ENCODE measurements at places on chromosomes 4 and X. TPM values are rescaled to one million over a fixed set of nuclear protein-coding genes. Genes with fewer than 3 reads are reported as not detected.

Gene LRP2BP
- 0.31 TPM for total RNA-seq

DNA sequence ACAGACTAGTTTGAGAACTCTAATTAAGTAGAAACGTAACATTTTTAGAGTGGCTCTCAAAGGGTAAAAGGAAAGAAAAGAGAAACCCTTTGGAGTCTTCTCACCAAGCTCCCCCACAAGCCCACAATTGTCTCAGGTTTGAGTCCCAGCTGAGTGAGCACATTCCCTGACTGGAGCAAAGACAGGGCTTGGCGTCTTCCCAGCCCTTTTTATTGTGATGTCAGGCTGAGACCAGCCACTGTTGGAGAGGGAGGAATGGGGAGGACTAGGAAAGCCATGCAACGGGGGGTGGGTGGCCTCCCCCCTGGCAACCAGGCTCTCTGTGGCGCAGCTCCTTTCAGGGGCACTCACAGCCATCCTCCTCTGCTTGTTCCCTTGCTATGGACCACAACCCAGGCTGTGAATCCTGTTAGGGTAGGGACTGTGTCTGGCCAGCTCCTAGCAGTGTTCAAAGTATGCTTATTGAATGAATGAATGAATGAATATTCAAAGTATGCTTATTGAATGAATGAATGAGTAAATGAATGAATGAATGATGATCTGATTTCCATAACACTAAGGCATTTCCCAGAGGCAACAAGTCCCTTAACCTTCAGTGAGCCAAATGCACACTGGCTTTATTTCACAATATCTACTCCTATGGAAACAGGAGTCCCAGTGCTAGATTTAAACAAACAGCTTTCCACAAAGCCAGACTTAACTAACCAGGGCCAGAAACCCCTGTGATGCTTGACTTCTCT, 413.3 kb downstream of the MID1IP1 start:
- no peak overlapping the region for H3K27ac ChIP-seq
- DNase-seq: no peak

Gene SSX2B
- total RNA-seq: not detected

Gene PWWP3B
- 0.42 TPM for total RNA-seq

DNA sequence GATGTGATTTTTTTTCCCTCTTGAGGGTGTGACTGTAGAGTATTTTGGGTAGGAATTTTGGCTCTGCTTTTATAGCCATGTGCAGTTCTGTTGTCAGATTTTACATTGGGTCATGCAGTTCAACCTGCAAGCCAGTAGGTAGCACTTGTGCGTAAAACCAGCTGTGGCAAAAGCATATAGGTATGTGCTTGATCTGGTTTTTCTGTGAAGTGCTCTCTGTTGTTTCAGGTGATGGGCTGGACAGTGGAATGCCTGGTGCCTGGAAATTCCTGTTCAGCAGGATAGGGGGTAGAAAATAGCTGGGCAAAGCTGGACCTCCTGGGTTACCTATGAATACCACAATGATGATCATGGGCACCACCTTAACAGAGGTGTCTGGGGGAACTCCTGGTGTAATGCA, 584.2 kb upstream of the PCDH10 start:
- H3K4me1 ChIP-seq: no peaks in the 10 kb centered on the region
- H3K27me3 ChIP-seq: peaks cover 7% of the 10 kb centered on the region
- DNase-seq: no peak
- no peak overlapping the region for H3K4me3 ChIP-seq

DNA sequence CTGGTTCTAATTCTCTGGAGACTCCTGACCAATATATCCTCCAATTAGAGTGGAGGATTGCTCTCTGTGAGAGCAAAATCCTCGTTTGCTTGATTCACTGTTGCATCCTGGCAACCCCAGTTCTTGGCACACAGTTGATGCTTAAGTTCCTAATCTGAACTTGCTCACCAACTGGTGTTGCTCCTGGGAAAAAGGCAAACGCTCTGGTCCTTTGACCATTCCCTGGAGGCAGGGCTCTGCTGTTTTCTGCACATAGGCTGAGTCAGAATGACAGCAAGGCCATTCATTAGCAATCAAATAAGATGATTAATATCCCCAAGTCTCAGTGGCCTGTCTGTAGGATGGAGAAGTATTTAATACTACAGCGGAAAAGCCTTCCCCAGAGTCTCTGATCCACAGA, 172.7 kb upstream of the TBC1D9 start:
- H3K27me3 ChIP-seq: no peaks in the 10 kb centered on the region
- H3K27ac ChIP-seq: peak overlapping the region; percentile 18
- H3K36me3 ChIP-seq: peaks cover 4% of the 10 kb centered on the region
- peaks cover 45% of the 10 kb centered on the region for H3K4me1 ChIP-seq

- H3K27me3 ChIP-seq: no peaks in the 10 kb centered on the region
- no peak overlapping the region for H3K4me3 ChIP-seq
- no peak for DNase-seq
- H3K36me3 ChIP-seq: no peaks in the 10 kb centered on the region
Observed at GRCh38 chr4:33886356-33886755, 2358.0 kb downstream of the ARAP2 start.

Measured in osteocyte (in vitro differentiated cells).